ENCODE measurements at places on chromosomes 12 and 14. TPM values are rescaled to one million over a fixed set of nuclear protein-coding genes. Genes with fewer than 3 reads are reported as not detected.

Gene MMP19
- total RNA-seq, result 4.2 TPM

Gene ACAD10
- 13.4 TPM for total RNA-seq

Gene IL22
- total RNA-seq, result not detected

Gene GLRX5
- total RNA-seq, result 14.4 TPM

Gene KRT78
- total RNA-seq, result not detected

Gene RBMS2
- total RNA-seq, result 1.5 TPM

Gene DNAH10
- 0.21 TPM for total RNA-seq
